ENCODE measurements at places on chromosomes 5 and 9.

DNA sequence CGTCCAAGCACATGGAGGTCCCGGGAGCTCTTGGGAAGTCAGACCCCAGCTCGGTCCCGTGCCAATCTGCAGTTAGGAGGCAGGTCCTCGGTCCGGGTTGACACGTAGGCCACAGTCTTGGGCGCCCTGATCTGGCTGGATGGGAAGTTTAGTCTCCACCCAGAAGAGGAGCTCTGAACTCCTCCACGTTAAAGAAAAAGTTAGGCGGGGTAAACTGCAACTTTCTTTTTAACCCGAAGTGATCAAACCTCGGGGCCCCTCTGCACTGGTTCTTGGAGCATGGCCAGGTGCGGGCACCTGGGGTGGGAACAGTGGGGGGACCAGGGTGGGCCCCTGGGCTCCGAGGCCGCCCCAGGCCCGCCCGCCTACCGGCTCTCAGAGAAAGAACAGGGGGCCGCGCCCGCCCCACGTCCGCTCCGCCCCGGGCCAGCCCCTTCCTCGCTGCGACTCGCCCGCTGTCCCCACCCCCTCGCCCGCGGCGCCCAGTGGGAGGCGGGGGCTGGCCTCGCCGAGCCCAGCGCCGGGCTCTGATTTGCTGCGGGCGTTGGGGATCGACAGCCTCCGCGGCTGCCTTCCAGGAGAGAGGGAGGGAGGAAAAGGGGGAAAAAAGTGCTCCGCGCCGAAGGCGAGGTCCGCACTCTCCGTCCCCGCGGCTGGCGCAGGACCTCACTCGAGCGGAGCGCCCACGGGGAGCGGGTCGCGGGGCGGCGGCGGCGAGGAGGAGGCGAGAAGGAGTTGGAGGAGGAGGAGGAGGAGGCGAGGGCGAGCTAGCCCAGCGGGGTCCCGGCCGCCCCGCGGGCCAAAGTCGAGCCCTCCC lies at the start of gene COL5A1:
TSS of gene COL5A1 (plus strand) at position 631 of the 817 bp plus-strand sequence. CDS start 385 bp downstream, outside the sequence.
- DNase-seq, result peak; percentile 52

GRCh38 chr5:137188566-137188965 lies 310.6 kb downstream of the SPOCK1 start:
- DNase-seq, result no peak

DNA sequence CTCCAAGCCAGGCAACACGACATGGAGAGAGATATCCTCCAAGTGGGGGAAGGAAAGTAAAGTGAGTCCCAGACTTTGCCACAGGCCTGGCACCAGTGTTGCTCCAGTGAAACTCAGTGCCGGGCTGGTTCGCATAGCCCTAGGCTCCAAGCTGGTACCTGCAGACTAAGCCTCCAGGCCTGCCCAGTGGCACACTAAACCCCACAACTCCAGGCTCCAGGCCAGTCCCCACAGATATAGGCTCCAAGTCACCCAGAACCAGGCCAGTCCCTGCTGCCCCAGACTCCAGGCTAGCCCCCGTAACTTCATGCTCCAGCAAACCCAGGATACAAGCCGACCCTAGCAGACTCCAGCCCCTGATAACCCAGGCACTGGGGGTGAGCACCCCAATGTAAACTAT lies 23.0 kb upstream of the AP3B1 start:
- DNase-seq, result no peak

GRCh38 chr5:154311362-154311761 lies 120.8 kb downstream of the GALNT10 start:
- DNase-seq, result peak; percentile 3

GRCh38 chr9:112212926-112213325 lies 37.8 kb upstream of the SUSD1 start:
- no peak for DNase-seq

- no peak for DNase-seq
Observed at GRCh38 chr9:125991886-125992529, 244.8 kb downstream of the PBX3 start.

DNA sequence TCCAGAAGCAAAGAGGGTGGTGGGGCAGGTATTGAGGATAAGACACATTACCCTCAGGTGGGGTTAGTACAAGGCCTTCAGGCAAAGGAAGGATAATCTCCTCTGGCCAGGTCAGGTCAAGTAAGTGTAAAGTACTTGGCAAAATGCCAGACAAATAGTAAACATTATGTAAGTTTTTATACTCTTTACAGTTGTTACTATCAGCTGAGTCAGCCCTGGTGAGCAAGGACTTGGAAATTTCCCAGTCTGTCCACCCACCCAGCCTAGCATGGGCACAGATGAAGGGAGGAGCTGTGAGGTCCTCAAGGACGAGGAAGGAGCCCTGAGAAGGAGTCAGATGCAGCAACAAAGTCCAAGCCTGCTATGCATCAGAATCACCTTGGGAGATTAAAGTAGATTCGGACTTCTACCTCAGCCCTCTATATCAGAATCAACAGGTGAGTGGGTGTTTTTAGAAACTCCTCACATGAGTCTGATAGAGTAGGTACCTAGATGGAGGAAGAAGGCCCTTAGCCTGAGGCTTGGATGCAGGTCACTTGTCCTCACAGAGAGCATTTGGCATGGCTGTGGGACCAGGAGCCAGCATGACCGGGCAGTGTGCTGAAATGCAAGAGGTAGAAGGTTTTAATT lies 50.2 kb upstream of the BARX1 start:
- no peak for DNase-seq

- DNase-seq, result no peak
Observed at GRCh38 chr5:1874771-1875220, 7.9 kb downstream of the IRX4 start.

DNA sequence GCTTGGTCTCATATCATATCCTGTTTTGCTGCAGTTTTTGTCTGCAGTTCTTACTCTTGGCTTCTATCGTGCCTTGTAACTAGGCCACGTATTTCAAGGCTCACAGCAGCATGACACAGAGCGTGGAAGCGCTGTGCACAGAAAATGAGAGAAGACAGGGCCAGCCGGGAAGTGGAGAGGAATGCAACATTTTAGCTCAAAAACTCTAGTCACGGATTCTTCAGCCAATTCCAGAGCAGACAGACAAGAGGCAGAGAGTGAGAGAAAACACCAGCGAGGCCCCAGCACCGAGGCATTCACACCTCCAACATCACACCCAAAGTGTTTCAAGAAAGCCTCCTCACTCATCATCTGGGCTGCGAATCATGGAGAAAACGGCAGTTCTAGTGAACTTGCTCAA lies 160.8 kb downstream of the DNAH5 start:
- no peak for DNase-seq

DNA sequence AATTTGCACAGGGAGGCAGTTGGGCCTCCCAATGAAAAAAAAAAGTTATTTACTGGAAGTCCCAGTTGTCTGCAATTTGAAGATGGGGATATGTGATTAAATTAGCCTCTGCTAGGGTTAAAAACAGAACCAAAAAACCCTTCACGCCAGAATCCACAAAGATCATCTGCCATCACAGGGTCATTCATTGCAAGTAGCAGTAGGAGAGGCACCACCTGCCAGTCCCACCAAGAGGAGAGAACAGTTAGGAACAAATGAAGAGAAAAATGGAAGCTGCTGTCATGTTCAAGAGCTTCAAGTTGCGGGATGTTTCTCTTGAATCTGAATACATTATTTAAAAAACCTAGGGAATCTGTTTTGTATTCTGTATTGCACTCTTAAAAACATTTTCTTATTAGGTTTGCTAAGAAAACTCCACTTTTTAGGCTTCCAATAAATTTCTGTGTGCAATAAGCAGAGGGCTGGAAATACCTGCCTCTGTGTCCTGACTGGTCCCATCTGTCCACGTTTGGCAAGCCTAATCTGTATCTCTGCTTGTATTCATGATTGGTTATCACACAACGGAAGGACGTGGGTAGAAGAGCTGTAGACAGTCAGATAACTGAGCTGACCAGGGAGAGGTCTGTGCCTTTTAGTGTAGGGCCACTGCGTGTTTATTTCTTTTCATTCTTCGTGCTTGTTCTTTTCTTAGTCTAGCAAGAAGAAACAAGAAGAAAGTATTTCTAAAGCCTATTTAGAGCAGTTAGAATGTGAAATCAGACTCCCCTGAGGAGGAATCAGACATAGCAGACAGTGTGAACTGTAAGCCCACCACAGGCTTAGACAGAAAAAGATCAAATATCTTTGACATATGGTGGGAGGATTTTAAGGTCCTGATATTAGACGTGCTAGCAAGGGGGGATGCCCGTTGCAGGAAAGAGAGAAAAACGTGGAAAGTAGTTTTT lies 630.6 kb upstream of the SEMA6A start:
- DNase-seq, result no peak

DNA sequence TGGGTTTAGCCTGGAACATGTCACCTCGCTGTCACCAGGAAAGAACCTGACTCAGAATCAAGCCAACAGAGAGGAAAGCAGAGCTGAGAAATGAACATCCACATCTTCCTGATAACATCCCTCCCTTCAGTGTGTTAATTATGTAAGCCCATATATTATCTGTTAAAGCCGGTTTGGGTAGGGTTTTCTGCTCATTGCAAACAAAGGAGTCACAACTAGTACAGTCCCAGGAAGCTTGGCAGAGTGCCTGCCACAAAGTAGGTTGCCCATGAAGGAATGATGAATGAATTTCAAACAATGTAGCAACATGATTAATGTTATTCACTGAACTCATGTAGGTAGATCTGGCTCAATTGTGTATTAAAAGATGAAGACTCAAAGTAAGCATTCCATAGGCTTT lies 10.4 kb upstream of the PPARGC1B start:
- DNase-seq, result no peak

GRCh38 chr9:108478431-108479332 lies 377.1 kb downstream of the ACTL7B start:
- no peak for DNase-seq

DNA sequence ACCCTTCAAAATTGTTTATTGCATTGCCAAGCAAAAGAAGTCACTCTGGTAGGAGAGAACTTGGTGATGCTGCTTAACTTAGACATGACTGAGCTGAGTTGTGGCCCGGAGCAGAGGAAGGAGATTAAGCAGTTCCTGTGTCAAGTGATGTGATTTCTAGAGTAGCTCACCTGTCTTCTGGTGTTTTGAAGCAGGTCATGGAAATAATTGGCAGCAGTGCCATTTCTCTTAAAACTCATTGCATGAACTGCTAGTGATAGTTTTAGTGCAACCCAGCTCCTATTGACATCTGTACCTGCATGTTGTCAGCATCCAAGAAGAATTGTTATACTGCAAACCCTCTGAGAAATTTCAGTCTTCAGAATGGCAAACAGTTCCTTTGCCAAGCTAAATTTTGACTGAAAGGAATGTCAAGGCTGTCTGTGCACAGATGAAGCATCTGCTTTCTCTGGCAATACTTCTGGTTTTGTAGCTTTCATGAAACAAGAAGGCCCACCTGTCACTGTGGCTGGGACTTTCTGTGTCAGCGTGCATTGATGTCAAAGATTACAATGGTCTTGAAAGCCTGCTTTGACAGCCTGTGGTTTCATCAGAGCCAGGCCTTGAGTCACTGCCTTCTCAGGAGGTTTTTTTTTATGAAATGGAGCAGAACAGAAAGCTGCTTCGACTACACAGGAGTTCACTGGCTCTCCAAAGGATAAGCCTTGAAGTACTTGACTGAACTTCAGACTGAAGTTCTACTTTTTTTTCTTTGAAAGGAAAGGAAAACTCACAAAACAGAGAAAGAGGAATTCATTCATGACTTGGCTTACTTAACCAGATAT lies 90.6 kb downstream of the RALGPS1 start:
- peak; percentile 40 for DNase-seq

DNA sequence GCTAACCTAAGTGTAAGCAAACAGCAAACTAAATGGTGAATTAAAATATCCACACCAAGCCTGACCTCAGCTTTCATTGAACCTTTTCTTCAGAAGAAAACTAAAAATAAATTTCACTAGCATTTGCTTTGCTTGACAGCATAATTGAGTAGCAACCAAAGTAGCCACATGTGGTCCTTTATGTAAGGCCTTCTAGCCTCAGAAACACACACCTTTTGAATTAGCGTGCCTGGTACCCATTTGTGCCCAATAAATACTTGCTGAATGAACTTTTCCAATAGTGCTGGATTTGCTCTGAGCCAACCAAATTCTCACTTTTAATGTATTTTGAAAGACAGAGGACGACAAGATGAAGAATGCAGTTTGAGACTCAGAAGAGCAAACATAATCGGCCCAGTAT lies 2.1 kb upstream of the NIPBL start:
- DNase-seq, result no peak

DNA sequence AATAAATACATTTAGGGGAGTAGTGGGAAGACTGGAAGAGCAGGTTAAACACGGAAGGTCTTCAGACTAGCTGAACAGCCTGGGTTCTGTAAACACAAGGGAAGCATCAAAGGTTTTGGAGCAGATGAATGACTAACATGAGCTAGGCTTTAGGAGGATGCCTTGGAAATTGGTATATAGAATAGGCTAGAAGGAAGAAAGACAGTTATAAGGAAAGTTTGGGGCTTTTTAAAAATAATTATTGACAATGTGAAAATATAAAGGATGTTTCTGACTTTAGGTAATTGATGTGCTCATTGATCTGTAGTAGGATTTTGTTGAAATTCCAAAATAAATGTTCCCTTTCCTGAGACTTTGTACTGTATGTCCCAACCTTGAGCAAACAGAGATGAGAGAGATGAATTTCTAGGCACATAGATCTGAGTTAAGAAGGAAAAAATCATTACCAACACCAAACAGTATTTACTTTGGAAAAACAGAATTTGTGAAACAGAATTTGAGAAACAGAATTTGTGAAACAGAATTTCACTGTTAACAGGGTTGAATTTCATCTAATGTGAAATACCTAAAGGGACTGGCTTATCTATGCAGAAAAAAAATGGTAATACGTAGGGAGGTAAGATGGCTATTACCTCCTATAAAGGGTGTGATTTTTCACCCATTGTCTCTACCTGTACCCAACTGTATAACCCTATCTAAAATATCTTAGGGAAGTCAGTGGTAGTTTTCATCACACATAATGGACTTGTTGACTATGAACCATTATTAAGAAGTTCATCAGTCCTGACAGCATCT lies 28.8 kb downstream of the SKP2 start:
- no peak for DNase-seq

GRCh38 chr9:112186695-112187094 lies 11.6 kb upstream of the SUSD1 start:
- no peak for DNase-seq

GRCh38 chr5:107805166-107805565 lies 134.4 kb upstream of the EFNA5 start:
- DNase-seq, result no peak

DNA sequence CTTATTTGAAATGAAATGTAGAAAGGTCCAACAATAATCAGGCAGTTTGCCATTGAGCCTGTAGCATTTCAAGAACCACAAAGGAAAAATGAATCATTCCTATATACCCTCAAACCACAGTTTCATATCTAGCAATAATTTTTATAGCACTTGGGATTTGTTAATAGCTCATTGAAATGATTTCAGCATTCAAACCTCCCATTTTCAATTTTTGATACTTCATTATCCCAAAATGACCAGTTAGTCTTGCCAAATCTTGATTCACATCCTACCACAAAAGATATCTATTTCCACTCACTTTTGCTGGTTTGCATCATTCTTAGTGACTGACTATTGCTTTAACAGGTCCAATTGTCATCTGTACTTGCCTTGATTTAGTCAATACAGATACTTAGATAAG lies 790.1 kb downstream of the TLE1 start:
- no peak for DNase-seq

DNA sequence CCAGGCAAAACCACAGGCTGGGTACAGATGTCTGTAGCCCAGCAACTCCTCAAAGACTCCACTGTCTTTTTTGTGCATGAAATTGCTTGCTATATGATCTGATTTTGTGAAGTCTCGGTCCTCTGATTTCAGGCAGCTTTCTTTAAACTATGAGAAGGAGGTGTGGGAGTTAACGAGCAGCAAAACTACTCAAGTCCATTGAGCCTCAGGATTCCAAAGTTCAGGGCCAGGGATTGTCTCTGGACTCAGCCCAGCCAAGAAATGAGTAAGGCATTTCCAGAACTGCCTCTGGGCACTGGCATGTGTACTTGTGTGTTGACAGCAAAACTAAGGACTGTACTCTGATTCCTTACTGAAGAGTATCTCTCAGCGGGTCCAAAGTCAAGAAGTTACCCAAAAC lies 53.4 kb upstream of the GLIS3 start:
- DNase-seq, result no peak

Data from stimulated activated CD4-positive, alpha-beta T cell treated with anti-CD3 and anti-CD28 coated beads, TNF-alpha, amount 100 ng/mL, for 24 hours (primary cell).